ENCODE measurements at places on chromosomes 13 and 19. TPM values are rescaled to one million over a fixed set of nuclear protein-coding genes. Genes with fewer than 3 reads are reported as not detected.

GRCh38 chr19:574658-575526 lies 2.5 kb downstream of the BSG start:
- no peak for DNase-seq
- H3K27me3 ChIP-seq: no peaks in the 10 kb centered on the region
- peaks cover 44% of the 10 kb centered on the region for H3K4me1 ChIP-seq
- peak overlapping the region; percentile 33 for H3K27ac ChIP-seq
- peak overlapping the region; percentile 53 for H3K4me3 ChIP-seq

DNA sequence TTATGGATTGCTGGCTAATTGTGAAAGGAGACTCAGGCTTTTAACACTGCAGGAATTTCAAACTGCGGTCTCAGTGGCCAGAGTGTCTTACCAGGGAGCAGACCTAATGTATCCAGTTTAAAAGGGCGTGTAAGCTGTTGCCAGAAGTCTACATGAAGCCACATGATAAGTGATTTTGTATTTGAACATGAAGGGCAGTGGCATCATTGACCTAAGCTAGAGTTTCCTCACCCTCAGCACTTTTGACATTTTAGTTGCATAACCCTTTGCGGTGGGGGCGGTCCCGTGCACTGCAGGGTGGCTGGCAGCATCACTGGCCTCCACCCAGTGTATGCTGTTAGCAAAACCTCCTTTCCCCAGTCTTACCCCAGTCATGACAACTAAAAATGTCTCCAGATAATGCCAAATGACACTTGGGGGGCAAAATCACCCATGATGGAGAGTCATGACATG lies 23.7 kb upstream of the GPR18 start:
- no peak overlapping the region for H3K4me3 ChIP-seq
- no peaks in the 10 kb centered on the region for H3K36me3 ChIP-seq
- no peaks in the 10 kb centered on the region for H3K27me3 ChIP-seq

GRCh38 chr13:22789027-22789593 lies 391.7 kb upstream of the SGCG start:
- no peak for DNase-seq
- H3K4me1 ChIP-seq: no peaks in the 10 kb centered on the region
- H3K4me3 ChIP-seq: no peak overlapping the region
- no peak overlapping the region for H3K27ac ChIP-seq
- H3K36me3 ChIP-seq: no peaks in the 10 kb centered on the region
- no peaks in the 10 kb centered on the region for H3K27me3 ChIP-seq

GRCh38 chr13:49300276-49300675 lies 52.6 kb downstream of the CDADC1 start:
- no peaks in the 10 kb centered on the region for H3K4me1 ChIP-seq
- no peaks in the 10 kb centered on the region for H3K27me3 ChIP-seq
- H3K36me3 ChIP-seq: no peaks in the 10 kb centered on the region
- no peak for DNase-seq
- no peak overlapping the region for H3K27ac ChIP-seq
- no peak overlapping the region for H3K4me3 ChIP-seq

GRCh38 chr19:49458567-49458903 lies 5.5 kb downstream of the ALDH16A1 start:
- peaks cover 21% of the 10 kb centered on the region for H3K4me1 ChIP-seq
- H3K27ac ChIP-seq: peak overlapping the region; percentile 78
- no peak for DNase-seq
- H3K36me3 ChIP-seq: no peaks in the 10 kb centered on the region
- H3K27me3 ChIP-seq: no peaks in the 10 kb centered on the region

DNA sequence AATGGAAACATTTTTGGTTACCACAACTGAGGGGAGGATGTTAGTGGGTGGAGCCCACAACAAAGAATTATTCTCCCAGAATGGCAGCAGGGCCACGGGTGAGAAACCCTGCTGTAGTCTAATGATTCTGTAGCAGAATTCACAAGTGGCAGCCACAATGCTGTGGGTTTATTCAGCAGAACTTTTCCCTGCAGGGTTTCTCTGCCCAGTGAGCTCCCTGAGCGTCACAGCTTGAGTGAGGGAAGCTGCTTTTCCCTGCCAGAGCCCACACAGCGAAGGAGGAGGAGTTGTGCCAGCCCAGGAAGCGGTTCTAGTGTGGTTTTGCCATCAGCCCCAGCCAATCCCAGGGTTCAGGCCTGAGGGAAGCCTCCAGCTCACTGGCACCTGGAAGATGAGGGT lies 4.4 kb downstream of the ATP12A start:
- H3K36me3 ChIP-seq: no peaks in the 10 kb centered on the region
- peaks cover 10% of the 10 kb centered on the region for H3K4me1 ChIP-seq
- peak overlapping the region; percentile 13 for H3K4me3 ChIP-seq
- no peak overlapping the region for H3K27ac ChIP-seq

GRCh38 chr19:15838351-15838750 lies 22.9 kb upstream of the OR10H1 start:
- DNase-seq: no peak
- peaks cover 4% of the 10 kb centered on the region for H3K4me1 ChIP-seq
- no peaks in the 10 kb centered on the region for H3K27me3 ChIP-seq
- H3K36me3 ChIP-seq: no peaks in the 10 kb centered on the region

DNA sequence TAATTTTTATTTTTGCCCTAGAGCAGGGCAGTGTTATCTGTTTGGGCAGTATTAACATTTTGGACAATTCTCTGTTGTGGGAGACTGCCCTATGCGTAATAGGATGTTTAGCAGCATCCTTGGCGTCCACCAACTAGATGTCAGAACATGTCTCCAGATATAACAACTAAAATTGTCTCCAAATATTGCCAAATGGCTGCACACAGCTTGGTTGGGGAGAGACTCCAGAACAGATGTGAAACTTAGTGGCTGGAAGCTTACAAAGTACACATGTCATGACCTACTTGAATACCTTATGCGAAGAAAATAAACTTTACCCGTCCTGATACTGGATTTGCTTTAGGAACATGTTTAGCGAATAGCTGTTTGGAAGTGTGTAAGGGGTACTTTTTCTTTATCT lies 123.0 kb downstream of the GGACT start:
- no peak for DNase-seq
- no peak overlapping the region for H3K4me3 ChIP-seq
- no peak overlapping the region for H3K27ac ChIP-seq
- H3K4me1 ChIP-seq: no peaks in the 10 kb centered on the region

DNA sequence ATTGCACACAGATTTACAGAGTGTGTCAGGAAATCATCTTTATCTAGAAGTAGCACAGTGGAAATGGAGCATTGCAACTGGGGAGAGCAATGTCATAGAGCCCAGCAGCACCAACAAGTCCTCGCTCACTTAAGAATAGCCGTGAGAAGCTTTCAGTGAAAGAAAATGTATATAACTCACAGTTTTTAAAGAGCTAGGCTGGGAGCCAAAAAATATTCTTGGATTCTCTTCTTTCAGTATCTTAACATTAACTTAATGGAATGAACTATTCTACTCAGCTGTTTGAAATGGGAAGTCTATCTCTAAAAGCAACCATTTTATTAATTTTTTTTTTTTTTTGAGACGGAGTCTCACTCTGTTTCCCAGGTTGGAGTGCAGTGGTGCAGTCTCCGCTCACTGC lies 329.6 kb downstream of the COG6 start:
- H3K27ac ChIP-seq: no peak overlapping the region
- no peaks in the 10 kb centered on the region for H3K36me3 ChIP-seq
- no peaks in the 10 kb centered on the region for H3K4me1 ChIP-seq
- H3K4me3 ChIP-seq: no peak overlapping the region

GRCh38 chr13:25783601-25784024 lies 268.2 kb downstream of the SHISA2 start:
- H3K36me3 ChIP-seq: no peaks in the 10 kb centered on the region
- H3K27ac ChIP-seq: no peak overlapping the region
- no peak for DNase-seq
- no peaks in the 10 kb centered on the region for H3K4me1 ChIP-seq
- no peak overlapping the region for H3K4me3 ChIP-seq

- H3K27me3 ChIP-seq: no peaks in the 10 kb centered on the region
- peaks cover 4% of the 10 kb centered on the region for H3K36me3 ChIP-seq
- DNase-seq: no peak
These were observed 16.9 kb upstream of the ZNF730 start for GRCh38 chr19:23099966-23100365.

DNA sequence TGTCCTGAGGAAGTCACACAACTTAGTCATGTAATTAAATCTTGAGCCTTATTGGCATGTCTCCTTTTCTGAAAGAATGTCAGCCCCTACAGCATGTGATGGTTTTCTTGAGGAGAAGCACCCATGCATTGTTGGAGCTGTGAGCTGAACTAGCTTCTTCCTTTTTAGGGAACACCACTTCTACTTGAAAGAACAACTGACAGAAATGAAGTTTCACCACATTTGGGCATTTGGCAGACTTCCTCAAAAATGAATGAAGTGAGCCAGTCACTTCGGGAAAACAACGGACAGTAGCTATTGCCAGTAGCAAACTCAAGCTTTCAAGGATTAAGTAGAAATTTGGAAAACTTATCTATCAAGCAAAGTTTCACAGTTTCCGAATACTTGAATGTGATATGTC lies 1351.3 kb downstream of the EFNB2 start:
- no peak overlapping the region for H3K4me3 ChIP-seq
- H3K36me3 ChIP-seq: no peaks in the 10 kb centered on the region
- no peak overlapping the region for H3K27ac ChIP-seq
- no peak for DNase-seq

DNA sequence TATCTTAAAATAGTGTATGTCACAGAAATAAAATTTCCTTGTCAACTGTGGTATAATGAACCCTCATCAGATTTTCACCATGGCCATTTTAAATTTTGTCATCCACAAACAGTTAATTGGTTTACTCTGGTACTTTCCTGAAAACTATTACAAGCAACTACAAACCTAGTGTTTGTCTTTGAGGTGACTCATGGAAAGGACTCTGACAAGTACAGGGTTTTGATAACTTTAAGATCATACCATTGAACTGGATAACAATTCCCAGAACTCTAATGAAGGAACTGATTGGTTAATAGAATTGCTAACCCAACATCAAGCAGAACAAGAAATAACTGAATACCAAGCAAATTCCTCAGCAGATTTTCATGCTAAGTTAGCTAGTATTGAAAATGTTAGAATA lies 237.7 kb upstream of the IPO5 start:
- H3K4me1 ChIP-seq: no peaks in the 10 kb centered on the region
- H3K4me3 ChIP-seq: no peak overlapping the region
- DNase-seq: no peak
- no peak overlapping the region for H3K27ac ChIP-seq
- H3K36me3 ChIP-seq: no peaks in the 10 kb centered on the region
- no peaks in the 10 kb centered on the region for H3K27me3 ChIP-seq

- no peak for DNase-seq
- H3K27me3 ChIP-seq: no peaks in the 10 kb centered on the region
- H3K27ac ChIP-seq: no peak overlapping the region
- H3K36me3 ChIP-seq: peaks cover 6% of the 10 kb centered on the region
- no peaks in the 10 kb centered on the region for H3K4me1 ChIP-seq
These were observed 93.3 kb downstream of the PAN3 start for GRCh38 chr13:28231642-28232041.

- peaks cover 9% of the 10 kb centered on the region for H3K4me1 ChIP-seq
- H3K36me3 ChIP-seq: peaks cover 12% of the 10 kb centered on the region
- DNase-seq: no peak
- no peaks in the 10 kb centered on the region for H3K27me3 ChIP-seq
These were observed 166.1 kb downstream of the ITGBL1 start for GRCh38 chr13:101618440-101619187.

GRCh38 chr13:99295488-99296252 lies 11.5 kb downstream of the GPR183 start:
- DNase-seq: no peak
- H3K27me3 ChIP-seq: no peaks in the 10 kb centered on the region
- H3K4me1 ChIP-seq: peaks cover 16% of the 10 kb centered on the region
- H3K4me3 ChIP-seq: no peak overlapping the region
- H3K27ac ChIP-seq: peak overlapping the region; percentile 51
- H3K36me3 ChIP-seq: no peaks in the 10 kb centered on the region

DNA sequence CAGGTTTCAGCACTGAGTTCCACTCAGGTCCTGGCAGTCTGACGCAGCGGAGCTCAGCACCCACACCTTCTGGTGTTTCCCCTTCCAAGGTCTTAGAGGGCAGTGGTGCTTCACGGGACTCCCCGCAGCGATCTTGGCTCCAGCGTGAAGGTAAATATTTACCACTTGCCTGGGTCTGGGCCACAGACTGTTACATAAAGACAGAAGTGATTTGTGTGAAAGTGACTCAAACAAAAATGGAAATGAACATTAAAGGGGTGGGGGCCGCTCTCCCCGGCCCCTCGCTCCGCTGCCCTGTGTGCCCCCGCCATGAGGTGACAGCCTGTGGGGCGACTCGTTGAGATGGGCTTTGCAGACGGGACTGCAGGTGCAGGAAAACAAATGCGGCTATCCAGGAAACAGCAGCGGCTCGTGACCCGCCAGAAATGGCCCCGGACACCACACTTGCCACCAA lies 55.0 kb downstream of the GGACT start:
- no peaks in the 10 kb centered on the region for H3K27me3 ChIP-seq
- peaks cover 5% of the 10 kb centered on the region for H3K4me1 ChIP-seq
- H3K36me3 ChIP-seq: peaks cover 6% of the 10 kb centered on the region
- H3K4me3 ChIP-seq: no peak overlapping the region

- peak; percentile 43 for DNase-seq
- no peak overlapping the region for H3K4me3 ChIP-seq
- no peaks in the 10 kb centered on the region for H3K36me3 ChIP-seq
These were observed 35.4 kb downstream of the PCCA start for GRCh38 chr13:100124265-100124664.

DNA sequence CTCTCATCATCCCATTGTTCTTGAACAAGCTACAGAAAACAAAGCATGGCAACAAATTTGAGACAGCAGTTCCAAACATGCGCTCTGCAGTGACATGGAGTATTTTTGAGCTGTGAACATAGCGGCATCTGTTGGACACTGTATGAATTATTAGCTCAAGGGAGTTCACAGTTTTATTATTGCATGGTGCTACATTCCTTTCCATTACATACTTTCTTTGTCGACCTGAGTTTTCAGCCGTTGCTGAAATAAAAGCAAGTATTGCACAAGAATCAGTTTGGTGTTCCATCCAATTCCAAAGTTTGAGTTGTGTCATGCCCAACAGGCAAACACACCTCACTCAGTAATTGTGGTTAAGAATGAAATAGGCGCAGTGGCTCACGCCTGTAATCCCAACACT lies 30.1 kb upstream of the METTL21C start:
- no peaks in the 10 kb centered on the region for H3K36me3 ChIP-seq
- H3K4me1 ChIP-seq: peaks cover 15% of the 10 kb centered on the region
- H3K4me3 ChIP-seq: no peak overlapping the region
- H3K27ac ChIP-seq: no peak overlapping the region
- DNase-seq: peak; percentile 60
- no peaks in the 10 kb centered on the region for H3K27me3 ChIP-seq

GRCh38 chr13:31591642-31592233 lies 147.6 kb upstream of the RXFP2 start:
- no peak for DNase-seq
- H3K4me1 ChIP-seq: peaks cover 44% of the 10 kb centered on the region
- no peaks in the 10 kb centered on the region for H3K27me3 ChIP-seq
- H3K36me3 ChIP-seq: no peaks in the 10 kb centered on the region
- H3K4me3 ChIP-seq: no peak overlapping the region

GRCh38 chr19:45140533-45140932 lies 20.2 kb downstream of the NKPD1 start:
- H3K27me3 ChIP-seq: no peaks in the 10 kb centered on the region
- DNase-seq: no peak
- no peak overlapping the region for H3K27ac ChIP-seq

- no peak for DNase-seq
- H3K4me1 ChIP-seq: peaks cover 3% of the 10 kb centered on the region
- no peaks in the 10 kb centered on the region for H3K36me3 ChIP-seq
These were observed 36.1 kb downstream of the GADD45B start for GRCh38 chr19:2511991-2512390.

The TPTE2 gene
- not detected for total RNA-seq

The PRTN3 gene
- total RNA-seq: not detected

The NPHS1 gene
- total RNA-seq: not detected

The ZNF382 gene
- total RNA-seq: 12.3 TPM

The OR1M1 gene
- not detected for total RNA-seq

The IGSF23 gene
- total RNA-seq: not detected

The ZNF560 gene
- 0.29 TPM for total RNA-seq

The LENG9 gene
- 14.4 TPM for total RNA-seq

The SPATA13 gene
- total RNA-seq: 37.7 TPM

The SMIM24 gene
- total RNA-seq: not detected

Data from osteoblast (primary cell).